ENCODE measurements at places on chromosomes 1 and 21.

GRCh38 chr1:244751271-244751895 is 84.1 kb upstream of the COX20 start:
- DNase-seq, result no peak

DNA sequence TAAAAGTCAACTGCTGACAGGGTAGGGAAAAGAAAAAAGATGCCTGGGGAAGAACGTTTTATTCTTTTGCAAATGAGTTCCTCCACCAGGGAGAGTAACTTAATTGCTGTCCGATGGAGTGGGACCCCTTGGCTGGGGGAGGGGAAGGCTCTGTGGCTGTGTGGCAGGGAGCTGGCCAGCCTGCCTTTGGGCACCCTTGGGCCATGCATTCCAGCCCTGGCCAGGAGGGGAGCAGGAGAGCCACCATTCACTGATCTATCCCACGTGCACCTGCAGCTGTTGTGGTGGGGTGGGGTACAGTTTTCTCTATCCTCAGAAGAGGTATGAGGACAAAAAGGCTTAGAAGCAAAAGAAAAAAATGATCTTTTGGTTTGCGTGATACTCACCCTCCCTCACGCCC is 116.9 kb downstream of the KCNK1 start:
- DNase-seq, result peak; percentile 26

DNA sequence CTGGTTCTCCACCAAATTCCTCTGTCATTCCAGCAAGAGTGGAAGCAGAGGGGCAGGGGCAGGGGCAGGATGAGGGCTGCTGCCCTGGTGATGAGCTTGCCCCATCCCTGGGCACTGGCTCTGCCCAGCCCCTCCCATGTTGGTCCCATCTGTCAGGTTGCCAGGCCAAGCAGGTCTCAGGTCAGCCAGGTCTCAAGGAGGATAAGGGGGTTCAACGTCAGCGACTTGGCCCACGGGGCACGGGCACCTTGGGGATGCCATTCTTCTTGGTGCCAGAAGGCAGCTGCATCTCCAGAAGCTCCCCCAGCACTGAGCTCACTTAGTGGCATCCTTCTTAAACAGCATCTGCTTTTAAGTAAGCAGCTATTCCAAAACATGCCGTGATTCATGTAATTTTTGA is 133.1 kb downstream of the AJAP1 start:
- DNase-seq, result no peak

DNA sequence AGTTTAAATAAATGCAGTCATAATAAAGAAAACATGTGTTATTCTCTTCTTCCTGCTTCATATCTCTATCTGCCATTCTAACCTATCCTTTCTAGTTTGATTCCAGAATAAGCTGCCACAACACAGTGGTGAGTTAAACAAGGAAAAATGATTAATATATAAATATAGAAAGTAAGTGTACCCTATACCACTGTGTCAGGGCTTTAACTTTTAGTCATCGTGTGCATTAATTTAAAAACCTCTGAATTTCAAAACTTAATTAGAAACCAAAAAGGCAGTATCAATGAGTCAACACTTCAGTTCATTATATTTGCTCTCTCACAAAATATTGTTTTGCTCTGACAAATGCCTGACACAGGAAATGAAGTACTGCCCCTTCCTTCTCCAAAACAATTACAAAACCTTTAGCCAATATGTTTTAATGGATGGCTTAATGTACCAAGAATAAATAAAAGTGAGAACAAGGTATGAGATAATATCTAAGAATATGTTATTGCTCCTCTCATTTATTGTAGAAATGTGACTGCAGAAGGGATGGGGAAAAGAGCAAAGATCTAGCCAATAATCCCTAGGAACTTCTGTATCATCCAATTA is 634.8 kb downstream of the KCNT2 start:
- no peak for DNase-seq

DNA sequence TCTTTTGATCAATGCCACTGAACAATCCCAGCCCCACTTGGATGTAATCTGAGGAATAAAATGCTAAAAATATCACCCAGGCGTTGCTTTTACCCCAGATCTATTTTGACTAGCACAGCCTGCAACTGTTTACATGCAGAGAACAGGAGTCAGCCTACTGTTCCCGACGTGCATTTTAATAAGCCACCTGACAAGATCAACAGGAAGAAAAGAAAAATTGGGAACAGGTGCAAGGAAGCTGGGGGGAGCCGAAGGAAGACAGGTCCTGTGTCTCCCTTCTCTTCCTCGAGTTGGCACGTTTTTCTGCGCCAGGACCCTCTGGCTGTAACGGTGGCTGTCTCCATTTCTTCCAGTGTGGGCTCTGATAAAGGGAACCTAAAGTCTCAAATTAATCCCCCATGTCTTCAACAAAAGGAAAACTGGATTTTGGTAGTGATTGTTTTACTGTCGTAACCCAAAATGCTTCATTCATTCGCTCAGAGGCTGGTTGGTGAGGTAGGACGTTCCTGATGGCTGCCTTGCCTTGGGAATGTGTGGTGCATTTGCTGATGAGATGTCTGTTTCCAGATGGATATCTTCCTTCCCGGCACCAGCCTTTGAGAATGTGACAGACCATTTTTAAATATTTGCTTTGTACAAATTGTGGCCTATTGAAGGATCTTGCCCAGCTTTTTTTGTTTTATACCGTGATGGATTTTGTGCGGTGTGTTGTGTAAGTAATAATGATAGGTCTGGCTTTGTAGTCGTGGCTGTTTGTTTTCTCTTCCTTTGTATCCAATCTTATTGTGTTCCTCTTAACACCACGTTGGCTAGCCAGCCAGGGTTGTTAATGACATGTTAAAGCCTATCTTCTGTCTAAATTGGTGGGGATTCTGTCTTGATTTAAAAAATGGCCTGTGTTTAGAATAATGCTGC is 117.5 kb downstream of the C1orf21 start:
- no peak for DNase-seq

GRCh38 chr1:81327103-81327710 is 473.5 kb upstream of the ADGRL2 start:
- no peak for DNase-seq

GRCh38 chr21:39612233-39613040 is at the start of gene B3GALT5:
Gene B3GALT5 (plus strand): TSS chr21:39612940. CDS start chr21:39660560, 47,620 bp downstream.
- peak; percentile 47 for DNase-seq

Data from Calu3 (cell line).